Suppressor macrophage (primary cell): ENCODE measurements at places on chromosomes 13 and 19.

GRCh38 chr19:15170345-15170744 is 30.4 kb downstream of the NOTCH3 start:
- DNase-seq, result no peak

GRCh38 chr13:104114101-104114500 is 1047.9 kb upstream of the SLC10A2 start:
- no peak for DNase-seq

- no peak for DNase-seq
Measured at GRCh38 chr13:98068521-98068920, 74.4 kb upstream of the FARP1 start.

GRCh38 chr13:81383444-81383843 is 1042.5 kb upstream of the SPRY2 start:
- no peak for DNase-seq

GRCh38 chr13:28131646-28132045 is 6.7 kb upstream of the PAN3 start:
- no peak for DNase-seq

DNA sequence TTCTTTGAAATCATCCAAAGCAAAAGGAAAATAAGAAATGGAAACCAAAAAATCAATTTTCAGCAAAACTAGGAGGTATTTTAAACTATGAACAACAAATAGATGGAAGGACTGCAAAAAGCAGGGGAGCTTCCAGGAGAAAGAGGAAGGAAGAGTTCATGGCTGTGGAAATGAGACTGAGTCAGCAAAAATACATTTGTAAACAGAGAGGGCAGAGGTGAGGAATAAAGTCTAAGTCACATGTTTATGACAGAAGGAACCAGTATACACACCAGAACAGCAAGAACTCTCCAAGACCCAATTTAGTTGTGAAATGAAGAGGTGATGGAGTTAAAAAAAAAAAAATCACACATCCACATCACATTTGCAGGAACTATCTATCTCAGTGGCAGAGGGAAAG is 69.6 kb downstream of the RNASEH2B start:
- peak; percentile 35 for DNase-seq

DNA sequence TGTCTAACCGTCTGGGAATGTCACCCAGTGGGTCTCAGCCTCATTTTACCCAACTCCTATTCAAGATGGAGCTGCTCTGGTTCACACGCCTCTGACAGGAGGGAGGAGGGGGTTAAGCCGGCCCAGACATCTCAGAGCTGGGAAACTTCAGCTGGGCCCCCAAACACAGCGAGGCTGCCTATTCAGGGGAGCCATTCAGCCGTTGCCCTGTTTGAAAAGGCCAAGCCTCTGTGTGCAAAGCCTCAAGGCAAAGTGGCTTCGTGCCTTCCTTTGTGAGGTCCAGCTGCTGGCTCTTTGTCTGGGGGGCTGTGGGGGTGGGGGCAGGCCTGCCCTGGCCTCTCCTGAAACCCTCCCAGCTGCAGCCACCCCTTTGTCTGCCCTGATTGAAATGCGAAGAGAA is 147.4 kb downstream of the PTPRS start:
- no peak for DNase-seq
